ENCODE measurements at places on chromosomes 6 and 20.

DNA sequence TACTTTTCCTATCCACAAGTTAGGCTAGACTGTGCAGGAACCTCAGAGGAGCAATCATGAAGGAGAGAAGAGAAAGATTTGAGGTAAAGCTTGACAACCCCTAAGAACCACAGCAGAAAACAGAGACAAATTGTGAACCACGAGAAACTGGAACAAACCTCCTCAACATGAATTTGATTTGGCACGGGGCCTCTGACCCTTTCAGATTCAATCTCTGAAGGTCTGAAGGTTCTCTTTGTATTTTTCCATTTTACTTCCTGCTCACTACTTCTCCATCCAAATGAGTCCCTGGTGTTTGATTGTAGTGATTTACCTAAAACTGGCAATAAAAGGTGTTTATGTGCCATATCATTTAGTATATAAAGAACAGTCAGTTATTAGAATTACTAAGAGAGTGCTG, 126.1 kb upstream of the STXBP5 start:
- DNase-seq, result no peak

- no peak for DNase-seq
Measured at GRCh38 chr20:4342609-4343008, 327.3 kb upstream of the RNF24 start.

- DNase-seq, result no peak
Measured at GRCh38 chr6:14920276-14920675, 325.6 kb upstream of the JARID2 start.

- DNase-seq, result no peak
Measured at GRCh38 chr6:105270511-105270910, 90.7 kb upstream of the POPDC3 start.

DNA sequence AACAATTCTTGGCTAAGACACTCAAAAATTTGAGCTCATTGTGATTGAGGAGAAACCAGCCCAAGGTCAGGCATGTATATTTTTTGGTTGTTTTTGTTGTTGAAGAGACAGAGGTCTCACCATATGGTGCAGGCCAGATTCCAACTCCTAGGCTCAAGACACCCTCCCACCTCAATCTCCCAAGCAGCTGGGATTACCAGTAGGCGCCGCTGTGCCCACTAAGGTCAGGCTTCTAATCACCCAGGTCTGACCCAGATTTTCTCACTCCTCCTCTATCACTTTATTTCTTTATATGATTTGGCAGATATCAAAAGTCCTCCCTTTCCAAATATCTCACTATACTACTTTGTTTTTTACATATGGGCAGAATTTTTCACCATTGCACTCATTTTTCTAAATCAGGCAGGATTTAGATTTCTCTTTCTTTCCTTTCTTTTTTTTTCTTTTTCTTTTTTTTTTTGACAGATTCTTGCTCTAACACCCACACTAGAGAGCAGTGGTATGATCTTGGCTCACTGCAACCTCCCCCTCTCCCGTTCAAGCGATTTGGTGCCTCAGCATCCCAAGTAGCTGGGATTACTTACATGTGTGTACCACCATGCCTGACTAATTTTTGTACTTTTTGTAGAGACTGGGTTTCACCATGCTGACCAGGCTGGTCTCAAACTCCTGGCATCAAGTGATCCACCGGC, 1.7 kb upstream of the C6orf141 start:
- DNase-seq, result no peak
